ENCODE measurements at places on chromosomes 12 and 14.

- DNase-seq: peak; percentile 74
These were observed 236.7 kb downstream of the BCL11B start for GRCh38 chr14:99035268-99035667.

DNA sequence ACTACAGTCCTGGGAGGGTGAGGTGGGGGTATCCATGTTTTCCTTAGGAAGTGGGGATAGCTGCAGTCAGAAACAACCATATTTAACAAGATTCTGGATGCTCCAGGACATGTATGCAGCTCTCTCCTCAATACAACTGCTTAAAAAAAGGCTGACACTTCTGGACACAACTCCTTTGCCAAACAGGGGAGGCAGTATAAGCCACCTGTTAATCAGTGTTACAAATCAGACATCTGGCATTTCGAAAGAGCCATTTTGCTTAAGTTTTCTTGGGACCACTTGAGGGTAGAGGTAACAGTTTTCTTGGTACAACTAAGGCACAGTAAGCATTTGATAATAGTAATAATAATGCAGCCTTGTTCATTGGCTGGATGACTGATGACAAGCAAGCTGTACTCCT lies 47.1 kb downstream of the RPGRIP1 start:
- DNase-seq: no peak

DNA sequence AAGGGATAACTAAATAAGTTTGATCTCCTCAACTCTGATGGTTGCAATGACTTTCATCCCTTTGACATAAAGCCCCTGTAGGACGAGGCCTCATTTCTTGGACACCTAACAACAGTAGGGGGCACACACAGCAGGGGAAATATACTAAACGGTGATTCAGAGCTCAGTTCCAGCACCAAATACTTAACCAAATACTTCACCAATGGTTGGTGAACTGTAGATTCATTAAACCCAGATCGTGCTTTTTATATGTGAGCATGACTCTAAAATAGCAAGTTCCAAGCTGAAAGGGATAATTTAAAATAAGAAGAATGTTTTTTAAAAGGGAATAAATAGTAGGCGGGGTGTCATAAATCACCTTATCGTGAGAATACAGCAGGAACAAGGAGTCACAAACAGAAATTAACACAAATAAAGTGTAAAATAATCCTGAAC lies 53.2 kb downstream of the ATG2B start:
- no peak for DNase-seq

- no peak for DNase-seq
These were observed 35.0 kb downstream of the TPH2 start for GRCh38 chr12:71973687-71974086.

- DNase-seq: no peak
These were observed 7.3 kb upstream of the KIF26A start for GRCh38 chr14:104130974-104131651.

DNA sequence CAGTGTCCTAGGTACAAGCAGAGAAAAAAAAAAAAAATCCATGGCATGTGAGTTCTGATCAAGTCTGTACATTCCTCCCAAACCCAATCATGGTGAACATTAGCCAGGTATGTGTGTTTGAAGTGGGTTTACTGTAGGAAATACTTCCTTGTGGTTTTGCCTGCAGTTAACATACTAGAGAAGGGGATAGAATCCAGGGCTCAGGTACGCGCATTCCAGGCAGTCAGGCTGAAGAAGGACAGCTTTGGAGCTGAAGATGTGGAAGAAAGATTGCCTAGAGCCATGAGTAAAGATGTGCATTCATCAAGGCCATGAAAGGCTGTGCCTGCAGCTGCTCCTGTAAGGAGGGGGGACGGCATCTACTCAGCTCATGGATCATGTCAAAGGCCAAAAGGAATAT lies 88.2 kb upstream of the NTF3 start:
- no peak for DNase-seq

DNA sequence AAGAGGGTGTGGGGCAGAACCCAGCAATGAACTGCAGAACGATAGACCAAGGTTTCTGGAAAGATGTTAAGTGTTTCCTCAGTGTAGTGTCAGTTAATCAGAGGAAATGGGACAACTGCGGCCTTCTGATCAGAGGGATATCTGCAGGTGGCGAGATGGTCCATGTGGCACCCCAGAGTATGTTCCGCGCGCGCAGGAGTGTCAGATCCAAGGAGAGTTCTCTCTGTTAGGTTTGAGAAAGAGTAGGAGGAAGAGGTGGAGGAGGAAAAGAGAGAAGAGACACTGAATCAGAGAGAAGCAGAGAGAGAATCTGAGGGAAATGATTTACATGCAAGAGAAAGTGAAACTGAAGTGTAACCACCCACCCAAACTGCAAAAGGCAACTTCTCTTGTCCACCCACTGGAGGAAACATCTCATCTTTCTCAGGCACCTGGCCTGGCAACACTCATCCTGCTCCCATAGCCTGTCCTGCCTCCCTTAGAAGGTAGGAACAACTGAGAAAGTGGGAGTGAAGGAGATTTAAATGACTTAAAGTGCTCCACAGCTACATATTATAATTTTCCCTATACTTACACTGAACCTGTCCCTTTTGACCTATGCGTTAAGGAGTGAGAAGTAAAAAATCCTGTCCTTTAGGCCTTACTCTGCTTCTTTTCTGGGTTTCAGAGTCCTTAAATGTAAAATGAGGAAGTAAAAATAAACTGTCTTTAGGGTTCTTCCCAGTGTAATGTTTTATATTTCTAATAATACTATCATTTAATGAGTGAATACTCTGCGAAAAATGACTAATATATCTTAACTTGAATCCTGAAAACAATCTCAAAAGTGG lies 6.8 kb upstream of the TESPA1 start:
- no peak for DNase-seq

DNA sequence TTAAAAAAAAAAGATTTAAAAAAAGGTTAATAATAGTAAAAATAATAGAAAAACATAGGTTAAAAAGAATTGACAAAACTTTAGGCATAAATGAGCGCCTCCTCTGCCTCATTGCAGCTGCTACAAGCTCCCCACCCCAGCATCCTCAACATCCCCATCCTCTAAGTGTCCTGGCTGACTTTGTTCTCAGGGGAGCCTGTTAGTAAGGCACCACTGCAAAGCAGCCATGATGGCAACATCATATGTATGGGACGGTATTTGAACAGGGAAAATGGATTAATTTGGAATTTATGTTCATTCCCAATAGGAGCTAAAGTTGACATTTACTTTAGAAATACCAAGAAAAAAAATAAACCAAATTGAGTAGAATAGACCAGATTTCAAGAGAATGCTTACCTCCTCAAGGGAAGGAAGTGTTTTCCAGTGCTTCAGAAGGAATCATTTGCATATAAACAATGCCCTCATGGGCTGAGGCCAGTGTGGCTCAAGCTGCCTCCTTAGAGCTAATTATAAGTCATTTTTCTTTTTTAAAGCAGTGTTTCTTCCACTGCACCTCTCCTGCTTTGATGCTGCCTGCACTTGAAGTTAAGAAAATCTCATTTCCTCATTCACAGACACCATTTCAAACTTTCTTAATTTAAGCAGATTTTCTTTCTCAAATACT lies 59.6 kb downstream of the DACT1 start:
- DNase-seq: no peak

DNA sequence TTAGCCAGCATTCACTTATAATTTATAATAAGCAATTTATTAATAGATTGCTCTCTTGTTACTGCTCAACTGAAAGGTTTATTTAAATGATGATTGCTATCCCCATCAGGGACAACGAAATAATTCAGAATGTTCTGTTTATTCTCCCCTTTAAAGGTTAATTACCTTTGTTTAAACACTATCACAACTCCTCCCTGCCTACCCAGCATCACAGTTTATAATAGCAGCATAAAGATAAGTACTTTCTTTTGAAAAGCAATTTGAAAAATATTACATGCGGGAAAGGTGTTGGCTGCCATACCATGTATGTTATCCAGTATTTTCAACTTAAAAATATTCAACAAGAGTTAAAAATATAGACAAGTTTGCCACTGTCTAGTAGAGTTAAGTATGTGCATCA lies 30.6 kb downstream of the SCAF11 start:
- DNase-seq: no peak

GRCh38 chr14:99190696-99191394 lies 81.2 kb downstream of the BCL11B start:
- DNase-seq: no peak

GRCh38 chr12:49554266-49554665 lies 13.7 kb downstream of the MCRS1 start:
- no peak for DNase-seq

DNA sequence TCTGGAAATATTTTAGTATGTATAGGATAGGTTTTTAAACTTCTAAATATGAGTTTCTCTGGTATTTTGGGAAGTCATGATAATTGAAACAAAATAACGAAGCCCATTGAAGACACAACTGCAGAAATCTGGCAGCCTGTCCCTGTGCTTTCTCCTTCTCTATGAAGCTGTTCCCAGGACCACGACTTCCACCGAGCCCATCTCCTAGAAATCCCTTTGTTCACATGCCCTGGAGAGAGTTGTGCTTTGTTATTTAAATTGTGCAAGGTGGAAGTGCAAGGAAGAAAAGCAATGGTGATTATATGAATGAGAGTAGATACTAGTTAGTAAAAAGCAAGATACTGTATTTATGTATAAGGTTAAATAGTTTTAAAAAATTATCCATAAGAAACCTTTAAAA lies 32.2 kb downstream of the STK38L start:
- DNase-seq: no peak

DNA sequence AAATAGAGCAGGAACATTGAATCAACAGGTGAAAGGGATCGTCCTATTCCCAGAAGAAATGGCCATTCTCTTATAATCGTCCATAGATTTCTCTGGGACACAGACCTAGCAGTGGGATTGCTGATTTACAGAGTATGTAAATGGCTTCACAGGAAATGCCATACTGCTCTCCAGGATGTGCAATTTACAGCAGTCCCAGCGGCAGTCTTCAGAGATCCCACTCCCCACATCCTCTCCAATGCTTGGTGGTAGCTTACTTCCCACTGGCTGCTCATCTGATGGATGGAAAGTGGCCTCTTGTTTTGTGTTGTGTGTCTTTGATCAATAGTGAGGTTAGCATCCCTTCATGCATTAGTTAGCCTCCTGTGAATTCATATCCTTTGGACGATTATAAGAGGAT lies 58.1 kb upstream of the PRMT8 start:
- no peak for DNase-seq

DNA sequence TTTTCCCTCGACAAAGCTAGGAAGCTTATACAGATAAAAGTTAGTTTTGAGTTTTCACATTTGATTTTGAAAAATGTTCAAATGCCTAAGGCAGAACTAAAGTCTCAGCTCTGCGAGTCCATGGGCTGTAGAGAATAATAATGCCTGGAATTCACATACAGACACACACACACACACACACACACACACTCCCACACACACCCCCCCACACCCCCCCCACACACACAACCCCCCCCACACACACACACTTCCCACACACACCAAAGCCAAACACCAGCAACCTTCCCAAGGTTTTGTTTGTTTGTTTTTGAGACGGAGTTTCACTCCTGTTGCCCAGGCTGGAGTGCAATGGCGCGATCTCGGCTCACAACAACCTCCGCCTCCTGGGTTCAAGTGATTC lies 62.8 kb upstream of the EIF5 start:
- DNase-seq: no peak

GRCh38 chr12:67709367-67709954 lies 60.9 kb downstream of the DYRK2 start:
- no peak for DNase-seq

DNA sequence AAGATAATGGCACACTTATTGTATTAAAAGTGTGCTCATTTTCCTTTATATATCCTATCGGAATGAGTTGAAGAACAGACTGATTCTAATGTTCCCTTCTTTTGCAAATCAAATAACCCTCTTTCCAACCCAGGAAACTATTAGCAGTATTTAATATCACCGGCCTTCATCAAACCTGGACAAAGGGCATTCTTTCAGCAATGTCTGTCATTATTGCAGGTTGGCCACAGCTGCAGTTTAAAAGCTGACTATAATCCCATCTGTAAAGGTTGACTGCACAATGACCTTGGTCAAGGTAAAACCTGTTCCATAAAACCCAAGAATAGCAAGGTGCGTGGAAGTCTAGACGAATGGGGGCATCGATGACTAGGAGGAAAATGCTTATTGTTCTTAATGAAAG lies 472.3 kb upstream of the SOX5 start:
- no peak for DNase-seq

- no peak for DNase-seq
These were observed 39.0 kb upstream of the WNK1 start for GRCh38 chr12:713281-713875.

DNA sequence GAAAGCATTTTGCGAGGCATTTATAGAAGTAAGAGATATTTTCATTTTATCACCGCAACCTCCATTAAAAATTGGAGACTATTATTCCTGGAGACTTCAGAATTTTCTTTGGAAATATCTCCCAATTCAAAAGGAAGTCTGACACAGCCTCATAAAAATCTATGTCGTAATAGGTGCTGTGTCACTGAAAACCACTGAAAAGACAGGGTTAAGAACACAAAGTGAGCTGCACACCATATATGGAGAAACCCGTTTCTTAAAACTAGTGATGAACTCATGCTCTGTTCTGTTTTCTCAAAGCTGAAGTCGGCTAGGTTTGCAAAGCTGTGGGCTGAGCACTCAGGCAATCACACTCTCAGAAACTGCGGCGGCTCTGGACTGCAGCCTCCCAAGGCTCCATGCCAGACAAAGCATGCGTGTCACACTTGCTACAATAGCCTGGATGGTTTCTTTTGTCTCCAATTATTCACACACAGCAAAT lies at the start of gene GLIPR1:
Gene GLIPR1 (plus strand): TSS at position 287 of the 481 bp plus-strand sequence. CDS start 126 bp downstream, at position 413.
- peak; percentile 99 for DNase-seq

GRCh38 chr14:95134304-95134933 lies 22.9 kb downstream of the DICER1 start:
- DNase-seq: no peak

- peak; percentile 67 for DNase-seq
These were observed at the start of gene SCN8A for GRCh38 chr12:51591016-51591901. Gene SCN8A (plus strand): TSS chr12:51591233. CDS start chr12:51662818, 71,585 bp downstream.

GRCh38 chr14:60964904-60965303 lies 16.0 kb downstream of the TRMT5 start:
- peak; percentile 19 for DNase-seq

DNA sequence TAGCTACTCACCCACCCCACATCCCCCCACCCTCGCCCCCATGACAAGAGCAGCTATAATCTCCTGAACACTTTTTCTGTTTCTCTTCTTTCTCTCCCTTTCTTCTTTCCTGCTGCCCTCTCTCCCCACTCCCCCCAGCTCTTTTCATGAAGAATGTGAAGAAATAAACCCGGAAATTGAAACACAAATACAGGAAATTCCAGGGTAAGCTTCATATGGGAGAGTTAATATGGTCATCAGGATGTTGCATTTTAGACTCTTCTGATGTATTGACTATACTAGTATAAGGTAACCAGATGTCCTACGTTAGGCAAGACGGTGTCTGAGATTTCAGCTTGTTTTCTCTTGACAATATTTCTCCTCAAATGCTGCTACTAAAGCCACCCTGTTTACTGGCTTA lies 41.6 kb upstream of the LRIG3 start:
- DNase-seq: peak; percentile 45

GRCh38 chr12:100801320-100801719 lies 6.7 kb downstream of the ANO4 start:
- no peak for DNase-seq

DNA sequence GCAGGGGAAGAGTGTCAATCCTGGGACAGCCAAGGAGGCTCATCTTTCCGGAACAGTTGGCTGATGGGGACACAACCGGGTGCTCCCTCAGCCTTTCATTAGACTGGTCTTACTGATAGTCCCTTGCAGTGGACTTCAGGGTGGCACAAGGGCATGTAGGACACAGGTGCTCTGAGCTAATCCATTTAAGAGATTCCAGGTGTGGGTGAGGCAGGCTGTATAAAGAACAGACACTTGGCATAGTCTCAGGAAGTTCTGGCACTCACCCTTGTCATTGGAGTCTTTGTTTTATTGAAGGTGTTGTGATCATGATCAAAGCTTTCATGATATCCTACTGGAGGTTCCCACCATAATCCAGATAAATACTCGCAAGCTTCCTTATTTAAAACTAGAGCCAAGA lies 341.6 kb downstream of the EMP1 start:
- no peak for DNase-seq

All from fibroblast of upper back skin (primary cell).